ENCODE measurements at places on chromosomes 5 and 9. TPM values are rescaled to one million over a fixed set of nuclear protein-coding genes. Genes with fewer than 3 reads are reported as not detected.

DNA sequence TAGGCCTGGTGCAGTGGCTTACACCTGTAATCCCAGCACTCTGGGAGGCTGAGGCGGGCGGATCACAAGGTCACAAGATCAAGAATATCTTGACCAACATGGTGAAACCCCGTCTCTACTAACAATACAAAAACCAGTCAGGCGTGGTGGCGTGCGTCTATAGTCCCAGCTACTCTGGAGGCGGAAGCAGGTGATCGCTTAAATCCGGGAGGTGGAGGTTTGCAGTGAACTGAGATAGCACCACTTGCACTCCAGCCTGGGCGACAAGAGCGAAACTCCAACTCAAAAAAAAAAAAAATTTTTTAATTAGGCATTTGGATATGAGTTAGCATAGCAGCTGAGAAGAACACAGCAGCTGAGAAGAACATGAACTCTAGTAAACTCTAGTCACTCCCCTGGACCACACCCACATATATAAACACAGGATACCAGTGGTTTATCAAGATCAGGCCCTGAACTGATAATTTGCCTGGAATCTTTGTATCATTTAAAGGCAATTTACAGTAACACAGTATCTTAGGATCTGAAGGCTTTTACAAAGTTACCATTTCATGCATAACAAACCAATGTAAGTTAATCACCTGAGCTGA is 4.6 kb upstream of the UGCG start:
- peaks cover 14% of the 10 kb centered on the region for H3K4me1 ChIP-seq
- no peak for DNase-seq
- no peaks in the 10 kb centered on the region for H3K36me3 ChIP-seq
- no peak overlapping the region for H3K27ac ChIP-seq

- no peaks in the 10 kb centered on the region for H3K4me1 ChIP-seq
- no peaks in the 10 kb centered on the region for H3K36me3 ChIP-seq
- H3K27ac ChIP-seq = no peak overlapping the region
- no peak for DNase-seq
- H3K4me3 ChIP-seq = no peak overlapping the region
- no peaks in the 10 kb centered on the region for H3K27me3 ChIP-seq
Measured at GRCh38 chr9:116933251-116933650, 246.1 kb downstream of the TRIM32 start.

DNA sequence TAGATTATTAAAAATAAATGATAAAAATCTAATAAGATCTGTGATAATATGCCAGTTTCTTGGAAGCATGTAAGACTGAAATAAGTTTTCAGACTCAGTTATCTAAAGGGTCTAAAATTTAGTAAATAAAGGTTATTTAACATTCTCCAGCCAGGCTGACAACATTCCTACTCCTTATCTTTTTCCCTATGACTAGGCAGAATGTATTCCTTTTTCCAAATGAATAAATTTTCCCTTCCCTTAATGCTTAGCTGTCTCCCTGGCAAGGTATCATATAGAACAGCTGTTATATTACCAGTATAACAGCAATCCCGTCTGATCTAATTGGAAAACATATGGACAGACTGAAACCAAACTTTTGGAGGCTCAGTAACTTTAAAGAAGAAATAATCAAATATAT is 13.0 kb downstream of the MEGF9 start:
- H3K27ac ChIP-seq = no peak overlapping the region
- no peaks in the 10 kb centered on the region for H3K27me3 ChIP-seq
- no peaks in the 10 kb centered on the region for H3K4me1 ChIP-seq

DNA sequence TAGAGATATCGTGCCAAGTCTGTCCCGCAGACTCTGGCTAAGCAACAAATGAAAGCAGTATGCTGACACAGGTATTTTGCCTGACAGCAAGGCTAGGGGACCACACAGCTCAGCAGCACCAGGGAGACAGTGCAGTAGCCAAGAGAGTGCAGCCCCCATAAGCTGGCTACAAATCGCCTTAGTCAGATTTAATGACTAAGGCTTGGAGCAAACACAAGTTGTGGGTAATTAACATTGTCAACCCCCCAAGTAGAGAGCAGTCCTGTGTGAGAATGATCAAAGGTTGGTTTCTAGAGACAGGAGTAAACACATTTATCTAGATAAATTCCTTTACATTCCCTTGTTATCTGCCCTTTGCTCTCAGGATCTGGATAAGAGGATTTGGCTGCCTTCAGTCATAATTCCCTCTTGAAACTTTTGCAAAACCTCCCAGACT is 1434.5 kb upstream of the CDH6 start:
- no peaks in the 10 kb centered on the region for H3K27me3 ChIP-seq
- H3K27ac ChIP-seq = no peak overlapping the region
- H3K36me3 ChIP-seq = no peaks in the 10 kb centered on the region
- no peak for DNase-seq
- H3K4me1 ChIP-seq = no peaks in the 10 kb centered on the region

DNA sequence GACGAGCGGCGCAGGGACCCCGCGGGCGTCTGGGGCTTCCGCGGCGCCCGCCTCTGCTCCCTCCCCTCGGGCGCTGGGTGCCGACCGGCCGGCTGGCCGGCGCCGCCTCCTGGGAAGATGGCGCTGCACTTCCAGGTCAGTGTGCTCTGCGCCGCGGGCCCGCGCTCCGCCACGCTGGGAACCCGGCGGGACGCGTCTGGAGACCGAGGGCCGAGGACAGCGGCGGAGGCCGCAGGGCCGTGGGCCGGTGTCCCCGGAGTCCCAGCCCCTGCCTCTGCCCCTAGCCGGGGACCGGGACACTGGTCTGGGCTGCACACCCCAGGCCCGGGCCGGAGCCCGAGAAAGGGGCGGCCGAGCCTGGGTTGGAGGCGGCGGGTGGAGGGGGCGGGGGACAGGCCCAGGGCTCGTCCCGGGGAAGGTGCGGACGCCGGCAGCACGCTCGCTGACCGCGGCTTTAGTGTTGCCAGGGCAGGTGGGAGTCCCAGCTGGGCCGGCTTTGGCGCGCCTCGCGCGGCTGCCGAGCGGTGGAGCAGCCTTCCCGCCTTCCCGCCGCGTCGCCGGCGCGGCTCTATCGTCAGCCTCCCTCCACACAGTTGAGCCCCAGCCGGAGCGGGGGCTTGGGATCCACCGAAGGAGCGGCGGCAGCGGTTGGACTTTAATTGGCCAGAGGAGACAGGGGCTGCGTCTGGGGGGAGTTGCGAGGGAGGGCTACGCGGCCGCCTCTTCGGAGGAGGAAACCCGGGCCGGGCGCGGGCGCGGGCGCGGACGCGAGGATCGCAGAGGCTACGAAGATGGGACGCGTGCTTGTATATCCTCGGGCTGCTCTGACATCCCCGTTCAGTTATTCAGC is at the start of gene RANBP17:
RANBP17 (plus strand) TSS at position 102 of the 850 bp plus-strand sequence.
- no peaks in the 10 kb centered on the region for H3K36me3 ChIP-seq
- H3K4me1 ChIP-seq = no peaks in the 10 kb centered on the region
- DNase-seq = no peak
- no peak within 1 kb of the TSS for H3K4me3 ChIP-seq
- H3K27ac ChIP-seq = no peak within 1 kb of the TSS

- H3K36me3 ChIP-seq = no peaks in the 10 kb centered on the region
- H3K4me3 ChIP-seq = no peak overlapping the region
- no peaks in the 10 kb centered on the region for H3K4me1 ChIP-seq
Measured at GRCh38 chr9:116271991-116272390, 118.4 kb downstream of the PAPPA start.

DNA sequence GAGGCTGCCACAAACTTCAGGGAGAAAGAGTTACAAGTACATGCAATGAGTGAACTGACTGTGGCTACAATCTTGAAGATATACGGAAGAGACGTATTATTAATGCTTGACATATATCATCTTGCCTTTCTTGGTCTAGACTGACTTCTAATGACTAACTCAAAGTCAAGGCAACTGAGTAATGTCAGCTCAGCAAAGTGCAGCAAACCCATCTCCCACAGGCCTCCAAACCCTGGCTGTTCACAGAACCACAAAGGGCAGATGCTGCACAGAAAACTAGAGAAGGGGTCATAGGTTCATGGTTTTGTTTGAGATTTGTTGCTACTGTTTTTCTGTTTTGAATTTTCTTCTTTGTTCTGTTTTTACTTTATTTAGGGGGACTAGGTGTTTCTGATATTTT is 21.0 kb downstream of the IL7R start:
- H3K4me1 ChIP-seq = peaks cover 14% of the 10 kb centered on the region
- DNase-seq = no peak
- peaks cover 56% of the 10 kb centered on the region for H3K36me3 ChIP-seq
- peak overlapping the region; percentile 5 for H3K27ac ChIP-seq
- no peak overlapping the region for H3K4me3 ChIP-seq

- H3K27me3 ChIP-seq = no peaks in the 10 kb centered on the region
- no peak overlapping the region for H3K4me3 ChIP-seq
- DNase-seq = no peak
- H3K4me1 ChIP-seq = no peaks in the 10 kb centered on the region
- H3K27ac ChIP-seq = no peak overlapping the region
Measured at GRCh38 chr9:29285818-29286217, 1712.5 kb upstream of the C9orf72 start.

DNA sequence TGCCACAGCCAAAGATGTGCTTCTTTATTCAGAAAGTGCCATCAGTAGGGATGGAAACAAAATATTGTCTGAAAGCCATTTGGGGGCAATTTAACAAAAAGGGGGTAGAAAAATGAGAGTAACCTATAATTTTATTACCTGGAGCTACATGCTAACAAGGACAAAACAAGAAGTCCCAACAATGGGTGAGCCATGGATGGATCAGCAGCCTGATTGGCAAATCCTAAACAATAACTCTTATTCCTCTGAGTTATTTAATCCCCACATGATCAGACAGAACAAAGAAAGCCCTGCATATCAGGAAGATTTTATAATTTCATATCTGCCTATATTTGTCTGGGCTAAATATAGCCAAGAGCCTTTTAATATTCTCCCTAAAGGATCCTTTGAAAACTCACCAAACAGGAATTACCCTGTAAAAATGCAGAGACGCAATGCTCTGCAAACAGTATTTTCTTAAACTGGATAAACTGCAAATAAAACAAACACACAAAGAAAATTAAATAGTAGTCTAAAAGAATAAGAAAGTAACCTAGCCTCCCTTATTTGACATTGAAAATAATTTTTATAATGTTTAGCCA is 483.4 kb downstream of the ZNF608 start:
- no peaks in the 10 kb centered on the region for H3K36me3 ChIP-seq
- no peaks in the 10 kb centered on the region for H3K27me3 ChIP-seq
- no peak overlapping the region for H3K4me3 ChIP-seq
- no peak for DNase-seq

GRCh38 chr9:133257465-133257956 is 17.5 kb downstream of the ABO start:
- no peak for DNase-seq
- no peaks in the 10 kb centered on the region for H3K27me3 ChIP-seq
- no peaks in the 10 kb centered on the region for H3K36me3 ChIP-seq
- no peak overlapping the region for H3K27ac ChIP-seq
- peaks cover 2% of the 10 kb centered on the region for H3K4me1 ChIP-seq

- no peak overlapping the region for H3K4me3 ChIP-seq
- H3K36me3 ChIP-seq = no peaks in the 10 kb centered on the region
- peaks cover 33% of the 10 kb centered on the region for H3K27me3 ChIP-seq
- DNase-seq = no peak
Measured at GRCh38 chr5:178286226-178287090, 53.9 kb upstream of the PHYKPL start.

DNA sequence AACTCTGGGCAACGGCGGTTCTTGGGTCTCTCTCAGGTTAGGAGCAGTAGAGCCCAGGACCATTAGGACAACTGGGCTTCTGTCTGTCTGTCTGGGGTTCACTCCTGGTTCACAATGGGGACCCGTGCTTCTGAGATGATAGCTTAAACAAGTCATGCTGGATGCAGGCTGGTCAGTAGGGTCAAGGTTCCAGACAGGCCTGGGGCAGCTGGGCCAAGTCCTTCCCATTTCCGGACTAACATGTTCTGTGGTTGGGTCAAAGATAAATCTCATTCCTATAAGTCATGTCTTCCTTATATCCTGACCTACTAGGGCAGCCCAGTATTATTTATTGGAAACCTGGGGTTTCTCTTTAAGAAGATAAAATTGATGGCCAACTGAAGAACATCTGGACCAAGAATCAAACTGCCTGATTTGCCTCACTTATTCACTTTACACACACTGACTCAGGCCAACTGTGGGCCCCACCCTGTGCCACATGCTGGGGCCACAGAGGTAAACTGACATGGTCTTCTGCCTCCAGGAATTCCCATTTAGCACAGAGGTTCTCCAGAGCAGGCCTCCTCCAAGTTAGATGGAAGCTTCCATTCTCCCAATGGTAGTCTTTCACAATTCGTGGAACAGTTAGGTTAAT is 8.3 kb downstream of the HDHD3 start:
- DNase-seq = no peak
- no peaks in the 10 kb centered on the region for H3K27me3 ChIP-seq
- peaks cover 10% of the 10 kb centered on the region for H3K36me3 ChIP-seq
- no peak overlapping the region for H3K4me3 ChIP-seq
- no peak overlapping the region for H3K27ac ChIP-seq
- no peaks in the 10 kb centered on the region for H3K4me1 ChIP-seq

- H3K4me1 ChIP-seq = no peaks in the 10 kb centered on the region
- H3K27me3 ChIP-seq = no peaks in the 10 kb centered on the region
- no peak for DNase-seq
- no peak overlapping the region for H3K4me3 ChIP-seq
Measured at GRCh38 chr5:86125731-86126601, 491.8 kb upstream of the COX7C start.

GRCh38 chr9:129835860-129836223 is 584 bp downstream of the USP20 start:
- peaks cover 29% of the 10 kb centered on the region for H3K36me3 ChIP-seq
- H3K4me3 ChIP-seq = peak overlapping the region; percentile 90
- DNase-seq = no peak
- peaks cover 62% of the 10 kb centered on the region for H3K4me1 ChIP-seq

DNA sequence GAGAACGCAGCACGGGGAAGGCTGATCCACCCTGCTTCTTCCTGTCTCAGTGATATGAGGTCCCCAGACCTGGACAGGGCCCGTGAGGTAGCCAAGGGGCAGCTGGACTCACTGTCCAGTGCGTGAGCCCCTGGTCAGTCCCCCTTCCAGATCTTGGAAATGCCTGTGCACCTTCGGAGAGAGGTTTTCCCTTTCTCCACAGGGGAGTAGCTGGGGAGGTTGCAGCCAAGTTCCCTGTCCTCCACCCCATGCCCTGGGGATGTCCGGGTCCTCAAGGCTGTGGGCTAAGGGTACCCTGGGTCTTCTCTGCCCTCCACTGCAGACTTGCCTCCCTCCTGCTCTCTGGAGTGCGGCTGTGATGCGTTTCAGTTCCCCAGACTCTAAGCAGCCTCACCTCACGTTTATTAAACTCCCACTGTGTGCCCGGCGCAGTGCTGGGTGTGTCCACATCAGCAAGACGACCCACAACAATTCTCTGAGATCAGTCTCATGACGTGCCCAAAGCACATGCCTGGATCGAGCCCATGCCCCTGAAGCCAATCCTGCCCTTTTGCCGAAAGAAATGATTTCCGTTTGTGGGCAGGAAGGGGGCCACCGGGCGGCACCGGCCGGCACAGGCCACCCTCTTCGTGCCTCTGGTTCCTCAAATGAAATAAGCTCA is 101.3 kb upstream of the PHYKPL start:
- DNase-seq = no peak
- H3K4me3 ChIP-seq = no peak overlapping the region
- no peak overlapping the region for H3K27ac ChIP-seq
- H3K27me3 ChIP-seq = no peaks in the 10 kb centered on the region

BTNL8 gene
- total RNA-seq = not detected

ANKRD20A1 gene
- 2.6 TPM for total RNA-seq

NOXA1 gene
- 8.1 TPM for total RNA-seq

GRIN1 gene
- not detected for total RNA-seq

ACOT12 gene
- not detected for total RNA-seq

OR2K2 gene
- not detected for total RNA-seq
